NCI-H1048 (cell line): ENCODE measurements at places on chromosomes 1 and 21.

DNA sequence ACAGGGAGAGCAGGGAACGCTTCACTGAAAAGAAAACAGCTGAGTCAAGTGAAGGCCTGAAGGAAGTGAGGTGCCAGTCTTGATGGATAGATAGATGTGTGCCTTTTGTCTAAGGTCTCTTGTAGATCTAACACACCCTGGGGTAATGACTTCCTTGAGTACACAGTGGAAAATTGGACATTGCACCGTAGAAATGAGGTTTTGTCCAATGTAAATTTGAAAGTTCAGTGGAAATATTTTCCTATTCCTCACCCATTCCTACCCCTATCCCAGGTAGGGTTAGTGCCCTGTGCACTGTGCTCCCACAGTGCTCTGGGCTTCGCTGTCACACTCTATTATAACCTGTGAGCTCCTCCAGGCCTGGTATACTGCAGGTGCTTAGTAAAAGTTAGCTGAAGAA lies 24.3 kb downstream of the ZMYND12 start:
- DNase-seq: no peak

DNA sequence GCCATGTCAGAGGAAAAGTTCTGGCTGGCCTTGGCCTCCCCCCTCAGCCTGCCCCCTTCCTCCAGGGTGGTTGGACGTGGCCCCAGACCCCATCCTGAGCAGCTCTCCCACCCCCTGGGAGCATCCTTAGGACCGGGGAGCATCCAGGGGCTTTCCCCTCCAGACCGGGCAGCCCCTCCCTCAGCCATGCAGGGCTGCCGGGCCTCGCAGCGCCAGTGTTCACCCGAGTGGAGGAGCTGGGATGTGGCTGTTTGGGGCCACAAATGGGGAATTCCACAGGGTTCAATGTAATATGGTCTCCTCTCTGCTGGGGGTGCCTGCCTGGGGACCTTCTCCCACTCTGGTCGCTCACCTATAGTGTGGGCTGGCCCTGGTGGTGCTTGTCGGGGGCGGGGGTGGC lies 4.2 kb upstream of the PFKL start:
- DNase-seq: no peak

GRCh38 chr1:150562446-150563339 lies 13.5 kb downstream of the ADAMTSL4 start:
- DNase-seq: no peak

GRCh38 chr1:24345334-24345733 lies 26.2 kb downstream of the GRHL3 start:
- no peak for DNase-seq

DNA sequence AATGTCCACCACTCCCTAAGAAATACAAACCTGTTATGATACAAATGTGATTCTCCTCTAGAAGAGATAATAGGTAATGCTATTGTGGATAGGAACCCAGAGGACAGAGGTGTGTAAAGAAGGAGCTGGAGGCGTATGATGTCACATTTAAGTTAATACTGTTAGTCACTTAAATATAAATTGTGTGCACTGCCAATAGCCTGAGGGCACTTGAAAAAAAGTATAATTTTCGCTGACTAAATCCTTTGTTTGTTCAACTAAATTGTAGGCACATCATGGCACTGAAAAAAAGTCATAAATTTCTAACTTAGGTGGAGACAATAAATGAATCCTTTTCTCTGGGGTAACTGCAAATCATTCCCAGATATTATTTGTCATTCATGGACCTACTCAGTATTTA lies 4.4 kb downstream of the RCSD1 start:
- DNase-seq: no peak
